ENCODE measurements at places on chromosomes 5 and 9.

DNA sequence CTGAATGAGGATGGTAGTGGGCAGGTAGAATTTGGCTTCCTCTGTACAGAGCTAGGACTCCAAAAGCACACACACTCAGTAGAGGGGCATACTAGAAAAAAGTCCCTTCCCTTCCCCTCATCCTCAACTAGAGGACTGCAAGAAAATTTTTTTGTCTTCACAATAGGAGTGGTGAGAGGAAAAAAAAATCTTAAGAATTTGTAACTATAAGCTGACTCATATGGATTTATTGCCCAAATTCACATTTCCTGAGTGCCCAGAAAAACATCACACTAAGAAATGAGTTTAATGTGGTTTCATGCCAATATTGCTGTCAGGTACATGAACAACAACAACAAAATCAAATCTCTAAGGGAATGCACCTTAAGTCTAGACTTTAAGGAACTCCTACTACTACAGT is 43.7 kb downstream of the RANBP6 start:
- H3K4me1 ChIP-seq, result no peaks in the 10 kb centered on the region
- peaks cover 2% of the 10 kb centered on the region for H3K36me3 ChIP-seq
- no peak overlapping the region for H3K4me3 ChIP-seq
- no peak overlapping the region for H3K27ac ChIP-seq
- DNase-seq, result no peak

- no peak overlapping the region for H3K4me3 ChIP-seq
- no peak for DNase-seq
- H3K27ac ChIP-seq, result no peak overlapping the region
Measured at GRCh38 chr9:100992632-100993031, 35.9 kb upstream of the PLPPR1 start.

- H3K36me3 ChIP-seq, result peaks cover 32% of the 10 kb centered on the region
- no peak overlapping the region for H3K4me3 ChIP-seq
- DNase-seq, result no peak
- no peaks in the 10 kb centered on the region for H3K27me3 ChIP-seq
Measured at GRCh38 chr9:136512651-136513071, 29.8 kb upstream of the SEC16A start.

DNA sequence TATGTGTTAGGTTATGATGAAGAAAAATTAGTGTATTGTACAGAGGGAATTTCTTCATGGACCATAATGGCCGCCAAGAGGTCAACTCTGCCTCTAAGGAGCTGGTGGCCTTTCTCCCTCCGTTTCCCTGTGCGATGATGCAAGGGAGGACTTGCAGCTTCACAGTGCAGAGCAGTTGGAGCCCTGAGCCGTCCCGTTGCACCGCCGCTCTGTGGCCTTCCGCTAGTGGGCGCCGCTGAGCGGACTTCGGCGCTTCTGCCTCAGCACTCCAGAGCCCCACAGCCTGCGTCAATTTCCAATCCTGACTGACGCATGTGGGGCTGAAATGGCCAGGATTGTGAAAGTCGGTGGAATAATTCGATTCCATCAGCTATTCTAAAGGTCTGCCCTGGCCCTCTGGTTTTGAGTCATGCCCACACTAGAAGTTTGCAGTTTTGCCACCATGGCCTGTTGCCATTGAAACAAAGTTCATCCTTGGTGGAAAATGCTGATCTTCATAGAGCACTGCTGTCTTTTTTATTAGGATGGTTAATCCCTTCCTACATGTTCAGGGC is 22.7 kb upstream of the LECT2 start:
- peaks cover 17% of the 10 kb centered on the region for H3K27me3 ChIP-seq
- H3K36me3 ChIP-seq, result no peaks in the 10 kb centered on the region
- no peak overlapping the region for H3K4me3 ChIP-seq
- DNase-seq, result peak; percentile 42

GRCh38 chr5:176342766-176343458 is 18.7 kb downstream of the KIAA1191 start:
- H3K27ac ChIP-seq, result no peak overlapping the region
- no peaks in the 10 kb centered on the region for H3K27me3 ChIP-seq
- no peak overlapping the region for H3K4me3 ChIP-seq
- H3K4me1 ChIP-seq, result no peaks in the 10 kb centered on the region

GRCh38 chr9:4938496-4938895 is 46.6 kb upstream of the JAK2 start:
- H3K27me3 ChIP-seq, result no peaks in the 10 kb centered on the region
- peaks cover 9% of the 10 kb centered on the region for H3K4me1 ChIP-seq
- H3K27ac ChIP-seq, result no peak overlapping the region
- no peaks in the 10 kb centered on the region for H3K36me3 ChIP-seq

DNA sequence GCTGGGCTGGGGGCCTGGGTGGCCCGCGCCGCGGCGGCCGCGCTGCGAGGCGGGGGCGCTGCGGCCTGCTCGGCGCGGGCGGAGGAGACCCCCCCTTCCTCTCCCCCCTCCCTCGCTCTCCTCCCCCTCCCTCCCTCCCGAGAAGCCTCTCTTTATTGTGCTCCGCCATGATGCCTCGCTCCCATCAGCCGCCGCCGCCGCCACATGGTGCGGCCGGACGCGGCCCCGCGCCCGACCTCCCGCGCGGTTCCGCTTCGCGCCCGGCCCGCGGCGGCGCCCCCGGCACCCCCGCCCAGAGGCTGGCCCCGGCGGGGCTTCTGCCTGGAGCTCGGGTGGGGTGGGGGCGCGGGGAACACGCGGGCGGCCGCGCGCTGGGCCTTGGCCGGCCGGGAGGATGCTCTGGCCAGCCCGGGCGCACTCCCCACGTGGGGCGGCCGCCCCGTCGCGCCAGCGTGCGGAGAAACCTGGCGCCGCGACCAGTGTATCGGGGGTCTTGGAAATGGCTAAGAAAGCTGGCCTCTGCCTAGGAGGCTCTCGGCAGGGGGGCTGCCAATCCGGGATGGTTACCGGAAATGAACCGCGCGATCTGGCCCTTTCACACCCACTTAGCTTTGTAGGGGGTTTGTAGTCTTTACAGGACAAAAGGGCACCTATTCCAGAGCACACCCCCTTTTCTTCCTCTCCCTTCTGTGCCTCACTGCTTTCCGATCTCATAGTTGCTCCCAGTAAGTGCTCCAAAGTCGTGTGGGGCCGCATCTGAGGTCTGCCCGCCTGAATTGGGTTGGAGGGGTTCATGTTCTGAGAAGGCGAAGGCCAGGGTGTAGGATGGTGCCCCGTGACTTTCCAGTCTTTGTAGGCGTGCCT is 1.0 kb downstream of the SET start:
- no peaks in the 10 kb centered on the region for H3K27me3 ChIP-seq
- peak overlapping the region; percentile 73 for H3K4me3 ChIP-seq
- H3K27ac ChIP-seq, result peak overlapping the region; percentile 74
- peaks cover 26% of the 10 kb centered on the region for H3K4me1 ChIP-seq
- peak; percentile 30 for DNase-seq

DNA sequence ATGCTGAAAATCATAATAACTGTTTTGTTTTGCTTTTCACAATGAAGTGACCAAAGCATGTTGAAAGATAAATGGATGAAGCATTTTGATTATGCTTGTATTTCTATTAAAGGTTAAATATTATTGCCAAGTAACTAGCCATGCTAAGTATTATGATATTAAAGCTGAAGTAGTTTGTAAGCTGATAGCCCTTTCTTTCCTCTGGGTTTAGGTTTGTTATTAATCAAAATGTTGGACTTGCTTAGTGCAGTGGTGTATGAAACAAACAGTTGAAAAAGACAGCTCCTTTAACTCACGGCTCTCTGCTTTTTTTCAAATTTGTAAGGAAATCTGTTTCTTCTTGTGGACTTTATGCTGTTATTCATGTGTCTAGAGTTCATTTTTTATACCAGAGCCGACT is 246.0 kb downstream of the CWC27 start:
- no peak overlapping the region for H3K27ac ChIP-seq
- DNase-seq, result no peak
- H3K4me3 ChIP-seq, result no peak overlapping the region

- peaks cover 10% of the 10 kb centered on the region for H3K36me3 ChIP-seq
- no peak overlapping the region for H3K4me3 ChIP-seq
- H3K27ac ChIP-seq, result no peak overlapping the region
- no peak for DNase-seq
- peaks cover 26% of the 10 kb centered on the region for H3K4me1 ChIP-seq
Measured at GRCh38 chr9:120839146-120839545, 3.6 kb downstream of the PSMD5 start.

DNA sequence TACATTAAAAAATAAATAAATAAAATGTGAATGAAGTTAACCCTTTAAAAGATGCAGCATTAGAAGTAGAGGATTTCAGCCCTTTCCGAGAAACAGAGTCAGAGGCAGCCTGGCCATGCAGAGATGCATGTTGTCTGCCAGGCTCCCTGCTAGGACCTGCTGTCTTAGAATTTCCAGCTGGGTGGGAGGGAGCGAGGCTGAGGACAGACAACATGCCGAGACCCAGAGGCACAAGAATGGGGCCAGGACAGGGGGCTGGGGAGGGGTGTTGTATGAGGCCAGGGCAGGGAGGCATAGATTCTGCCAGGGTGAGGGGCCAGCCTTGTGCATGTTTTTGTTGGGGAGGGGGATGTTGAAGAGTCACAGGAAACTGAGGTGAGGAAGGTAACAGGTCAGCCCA is 68.6 kb upstream of the NEURL1B start:
- no peak overlapping the region for H3K4me3 ChIP-seq
- no peaks in the 10 kb centered on the region for H3K36me3 ChIP-seq
- DNase-seq, result no peak
- no peaks in the 10 kb centered on the region for H3K4me1 ChIP-seq

DNA sequence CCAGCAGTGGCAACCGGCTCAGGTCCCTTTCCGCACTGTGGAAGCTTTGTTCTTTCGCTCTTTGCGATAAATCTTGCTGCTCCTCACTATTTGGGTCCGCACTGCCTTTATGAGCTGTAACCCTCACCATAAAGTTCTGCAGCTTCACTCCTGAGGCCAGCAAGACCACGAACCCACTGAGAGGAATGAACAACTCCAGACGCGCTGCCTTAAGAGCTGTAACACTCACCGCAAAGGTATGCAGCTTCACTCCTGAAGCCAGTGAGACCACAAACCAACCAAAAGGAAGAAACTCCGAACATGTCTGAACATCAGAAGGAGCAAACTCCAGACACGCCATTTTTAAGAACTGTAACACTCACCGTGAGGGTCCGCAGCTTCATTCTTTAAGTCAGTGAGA is 103.5 kb downstream of the GLIS3 start:
- no peaks in the 10 kb centered on the region for H3K36me3 ChIP-seq
- DNase-seq, result no peak
- H3K27me3 ChIP-seq, result no peaks in the 10 kb centered on the region
- H3K4me3 ChIP-seq, result no peak overlapping the region
- H3K27ac ChIP-seq, result no peak overlapping the region

GRCh38 chr5:73120222-73121118 is at the start of gene TMEM171:
TMEM171 (plus strand) TSS chr5:73120575; CDS start chr5:73123374, 2,799 bp downstream.
- H3K4me3 ChIP-seq, result peak within 1 kb of the TSS; percentile 42
- H3K36me3 ChIP-seq, result no peaks in the 10 kb centered on the region
- H3K27me3 ChIP-seq, result peaks cover 28% of the 10 kb centered on the region
- DNase-seq, result no peak

DNA sequence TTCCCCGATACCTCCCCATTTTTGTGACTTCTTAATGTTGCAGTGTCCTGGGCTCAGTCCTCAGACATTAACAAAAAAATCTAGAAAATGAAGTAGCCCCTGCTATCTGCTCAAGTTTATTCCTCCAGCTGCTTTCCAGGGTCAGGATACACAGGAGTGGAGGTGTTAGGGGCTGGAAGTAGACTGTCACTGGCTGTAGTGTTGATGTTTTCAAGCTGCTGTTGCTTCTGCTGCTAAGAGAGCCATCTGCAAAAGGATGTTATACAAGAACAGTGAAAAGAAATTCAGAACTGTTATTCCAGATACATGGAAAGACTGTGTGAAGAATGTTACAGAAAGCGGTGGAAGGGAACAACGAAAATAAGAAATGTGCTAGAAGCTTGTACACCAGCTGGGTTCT is 10.7 kb downstream of the CD14 start:
- H3K4me3 ChIP-seq, result no peak overlapping the region
- H3K27ac ChIP-seq, result no peak overlapping the region
- DNase-seq, result no peak
- no peaks in the 10 kb centered on the region for H3K4me1 ChIP-seq

DNA sequence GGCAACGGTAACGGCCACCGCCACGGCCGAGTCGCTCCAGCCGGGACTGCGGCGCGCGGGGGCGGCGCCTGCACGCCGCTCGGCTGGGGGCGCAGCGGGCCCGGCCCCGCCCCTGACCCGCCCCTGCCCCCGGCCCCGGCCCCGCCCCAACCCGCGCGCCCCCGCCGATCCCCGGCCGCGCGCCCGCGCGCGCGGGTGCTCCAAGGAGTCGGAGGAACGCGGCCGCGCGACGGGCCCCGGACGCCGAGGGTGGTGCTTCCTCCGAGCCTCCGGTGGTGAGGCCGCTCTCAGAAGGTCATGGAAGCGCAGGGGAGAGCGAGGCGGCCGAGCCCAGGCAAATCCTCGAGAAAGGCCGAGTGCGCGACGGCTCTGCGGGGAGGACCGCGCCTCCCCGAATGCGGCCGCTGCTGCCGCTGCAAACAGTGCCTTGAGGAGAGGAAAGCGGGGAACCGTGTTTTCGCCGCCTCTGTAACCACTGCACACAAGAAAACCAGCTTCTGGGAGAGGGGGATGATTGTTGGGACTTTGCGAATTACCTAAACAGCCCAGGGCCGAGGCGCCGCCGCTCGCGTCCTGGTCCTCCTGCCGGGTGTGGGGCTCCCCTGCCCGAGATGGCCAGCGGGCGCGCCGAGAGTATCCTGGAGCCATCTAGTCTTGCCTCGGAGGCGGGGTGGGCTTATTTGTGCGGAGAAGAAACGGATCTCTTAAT is at the start of gene LIFR:
LIFR (minus strand) TSS at position 48 of the 709 bp plus-strand sequence. CDS start 25,999 bp downstream, outside the sequence.
- H3K27ac ChIP-seq, result no peak within 1 kb of the TSS
- peaks cover 2% of the 10 kb centered on the region for H3K4me1 ChIP-seq
- no peaks in the 10 kb centered on the region for H3K36me3 ChIP-seq

DNA sequence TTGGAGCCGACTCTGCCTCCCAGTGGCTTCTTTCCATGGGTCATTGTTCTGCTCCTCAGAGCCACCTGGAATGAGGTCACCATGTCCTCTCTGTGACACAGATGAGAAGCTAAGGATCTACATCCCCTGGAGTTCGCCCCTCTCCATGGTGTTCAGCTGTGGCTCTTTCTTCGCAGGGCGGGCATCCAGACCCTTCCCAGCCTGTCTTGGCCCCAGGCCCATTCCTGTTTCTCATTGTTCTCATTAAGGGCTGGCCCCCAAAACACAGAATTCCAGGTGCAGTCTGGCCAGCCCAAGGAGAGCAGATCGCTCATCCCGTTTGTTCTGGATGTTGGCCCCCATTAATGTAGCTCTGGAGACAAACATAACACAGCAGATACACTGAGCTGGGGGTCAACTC is 66.4 kb upstream of the COL15A1 start:
- peaks cover 35% of the 10 kb centered on the region for H3K27me3 ChIP-seq
- no peak overlapping the region for H3K4me3 ChIP-seq
- no peaks in the 10 kb centered on the region for H3K4me1 ChIP-seq

- no peak overlapping the region for H3K27ac ChIP-seq
- H3K36me3 ChIP-seq, result peaks cover 4% of the 10 kb centered on the region
- no peaks in the 10 kb centered on the region for H3K27me3 ChIP-seq
- no peak for DNase-seq
- H3K4me3 ChIP-seq, result no peak overlapping the region
Measured at GRCh38 chr9:36423206-36423605, 23.1 kb upstream of the RNF38 start.

DNA sequence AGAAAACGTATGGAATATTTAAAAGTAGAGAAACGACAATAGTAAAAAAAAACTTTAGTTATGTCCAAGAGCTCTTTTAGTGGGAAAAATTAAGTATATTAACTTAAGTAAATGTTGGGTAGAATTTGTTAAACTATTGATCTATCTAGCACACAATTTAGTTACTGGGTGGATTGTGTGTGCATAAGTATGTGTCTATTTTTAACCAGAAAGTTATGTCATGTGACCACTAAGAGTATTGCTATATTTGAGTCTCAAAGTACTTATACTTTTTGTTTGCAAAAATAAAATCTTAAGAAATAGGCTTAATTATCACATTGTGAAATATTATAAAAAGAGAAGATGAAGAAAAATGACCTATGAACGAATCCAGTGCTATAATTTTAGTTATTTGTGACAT is 56.8 kb downstream of the ADGRV1 start:
- DNase-seq, result no peak
- H3K27me3 ChIP-seq, result no peaks in the 10 kb centered on the region
- H3K4me3 ChIP-seq, result no peak overlapping the region
- no peak overlapping the region for H3K27ac ChIP-seq
- no peaks in the 10 kb centered on the region for H3K36me3 ChIP-seq
